Smooth muscle cell of the brain vasculature (primary cell): ENCODE measurements at places on chromosomes 5 and 9.

- no peak for DNase-seq
Measured at GRCh38 chr5:98173334-98173733, 600.1 kb upstream of the RGMB start.

GRCh38 chr9:71036501-71036900, 84.9 kb downstream of the TRPM3 start:
- peak; percentile 10 for DNase-seq

DNA sequence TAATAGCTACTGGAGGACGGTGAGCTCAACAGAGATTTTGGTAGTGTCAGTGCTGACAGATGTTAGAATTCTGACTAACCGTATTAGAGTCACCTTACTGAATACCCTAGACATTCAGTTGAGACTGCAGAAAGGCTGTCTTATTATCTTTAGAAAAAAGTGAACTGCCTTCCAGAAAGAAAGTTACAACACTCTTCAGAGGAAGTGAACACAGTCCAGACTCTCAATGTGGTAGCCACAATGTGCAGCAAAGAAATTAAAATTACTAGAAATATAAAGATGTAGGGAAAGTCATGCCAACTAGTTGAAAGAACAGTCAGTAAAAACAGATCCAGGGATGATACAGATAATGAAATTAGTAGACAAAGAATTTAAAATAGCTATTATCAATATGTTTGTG, 47.1 kb upstream of the COL15A1 start:
- DNase-seq, result no peak

- no peak for DNase-seq
Measured at GRCh38 chr9:81083067-81083466, 606.3 kb downstream of the TLE1 start.

- DNase-seq, result peak; percentile 53
Measured at GRCh38 chr9:33329979-33330378, 39.7 kb downstream of the NFX1 start.

- no peak for DNase-seq
Measured at GRCh38 chr9:128420060-128420650, 502 bp upstream of the CERCAM start.

DNA sequence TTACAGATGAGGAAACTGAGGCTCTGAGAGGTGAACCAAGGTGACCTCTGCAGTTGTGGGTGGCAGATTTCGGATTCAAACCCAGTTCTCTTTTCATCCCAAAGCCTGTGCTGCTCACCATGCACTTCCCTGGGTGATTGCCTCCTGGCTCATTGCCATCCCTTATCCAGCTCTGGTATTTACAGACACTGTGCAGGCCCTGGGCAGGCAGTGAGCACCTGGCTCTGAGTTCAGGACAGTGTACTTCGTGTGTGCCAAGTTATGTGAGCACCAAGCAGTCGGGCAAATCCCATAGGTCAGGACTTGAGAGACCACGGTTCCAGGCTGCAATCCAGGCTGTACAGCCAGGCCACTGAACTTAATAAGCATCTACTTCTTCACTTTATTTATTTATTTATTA, 1.4 kb downstream of the LRSAM1 start:
- DNase-seq, result no peak

GRCh38 chr5:60520451-60521227, 179.3 kb downstream of the DEPDC1B start:
- DNase-seq, result no peak

- no peak for DNase-seq
Measured at GRCh38 chr9:126613651-126614050, at the start of gene LMX1B. Gene LMX1B (plus strand): TSS chr9:126613928. CDS start chr9:126614450, 522 bp downstream.

DNA sequence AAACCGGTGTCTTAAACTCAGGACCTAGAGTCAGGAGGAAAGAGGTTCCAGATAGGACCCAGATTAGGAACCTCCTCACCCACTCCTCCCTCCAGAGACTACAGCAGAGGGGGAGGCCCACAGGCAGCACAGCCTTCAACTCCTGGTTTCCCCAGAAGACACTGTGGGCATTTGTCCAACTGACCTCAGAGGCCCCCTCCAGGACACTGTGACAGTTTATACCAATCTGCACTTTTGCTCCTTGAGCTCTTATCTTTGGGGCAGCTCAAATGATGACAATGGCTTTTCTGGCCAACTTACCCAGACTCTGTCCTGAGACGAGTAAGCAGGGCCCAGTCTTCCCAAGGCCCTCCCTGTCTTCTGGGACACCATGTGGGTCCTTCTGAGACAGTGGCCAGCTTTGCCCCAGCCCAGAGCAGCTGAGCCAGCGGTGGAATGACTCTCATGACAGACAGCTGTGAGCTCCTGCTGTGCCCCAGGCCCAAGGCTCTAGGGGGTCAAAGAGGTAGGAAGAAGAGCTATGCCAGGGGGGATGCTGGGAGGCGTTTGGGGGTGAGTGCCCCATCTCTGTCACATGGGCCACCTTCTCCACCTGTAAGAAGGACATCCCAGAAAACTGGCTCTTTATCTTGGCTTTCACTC, 14.3 kb downstream of the OR2V2 start:
- no peak for DNase-seq

DNA sequence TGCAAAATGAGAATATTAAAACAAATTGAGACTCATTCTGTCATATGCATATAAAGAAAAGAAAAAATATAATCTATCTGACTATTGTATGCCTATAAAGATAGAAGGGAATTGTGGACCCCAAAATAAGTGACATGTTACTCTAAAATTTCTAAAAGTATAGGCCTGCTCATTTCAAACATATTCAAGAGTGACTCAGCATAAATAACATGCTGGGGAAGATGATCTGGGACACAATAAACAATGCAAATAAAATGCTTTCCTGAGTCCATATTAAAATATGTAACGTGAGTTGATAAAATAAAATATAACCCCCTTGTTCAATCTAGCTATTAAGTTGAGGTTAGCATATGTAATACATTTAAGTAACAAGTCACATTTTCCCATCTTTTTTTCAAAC, 882.0 kb upstream of the EDIL3 start:
- no peak for DNase-seq

DNA sequence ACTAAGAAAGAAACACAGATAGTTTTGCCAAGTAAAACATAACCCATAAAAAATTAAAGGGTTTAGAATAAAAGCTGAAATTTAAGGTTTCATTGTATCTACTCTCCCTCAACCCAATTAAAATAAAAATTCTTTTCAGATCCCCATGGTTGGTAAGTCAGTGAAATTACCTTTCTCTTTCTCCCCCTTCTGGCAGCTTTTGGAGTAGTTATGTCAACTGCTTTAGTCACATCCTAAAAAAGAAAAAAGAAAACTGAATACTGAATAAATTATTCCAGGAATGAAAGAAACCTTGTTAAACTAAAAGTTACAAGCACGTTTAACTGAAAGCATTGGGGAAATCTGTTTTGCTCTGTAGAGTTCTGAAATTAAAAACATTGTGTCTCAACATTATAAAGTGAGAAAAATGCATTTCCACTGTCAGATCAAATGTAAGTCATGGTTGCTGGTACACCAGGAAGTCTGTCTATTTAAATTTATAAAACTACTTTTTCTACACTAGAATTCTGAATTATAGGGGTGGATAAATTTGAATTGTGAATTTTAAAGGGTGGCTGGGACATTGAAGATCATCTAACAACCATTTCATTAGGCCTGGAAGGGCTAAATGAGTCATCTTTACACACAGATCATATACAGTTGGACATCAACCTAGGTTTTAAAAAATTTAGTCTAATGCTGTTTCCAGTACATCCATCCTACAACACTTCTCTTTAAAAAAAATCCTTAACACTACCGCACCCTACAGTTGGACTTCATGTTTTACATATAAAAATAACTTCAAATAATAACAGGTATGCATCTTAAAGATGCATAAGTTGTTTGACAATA, 24.7 kb downstream of the PSIP1 start:
- DNase-seq, result no peak

DNA sequence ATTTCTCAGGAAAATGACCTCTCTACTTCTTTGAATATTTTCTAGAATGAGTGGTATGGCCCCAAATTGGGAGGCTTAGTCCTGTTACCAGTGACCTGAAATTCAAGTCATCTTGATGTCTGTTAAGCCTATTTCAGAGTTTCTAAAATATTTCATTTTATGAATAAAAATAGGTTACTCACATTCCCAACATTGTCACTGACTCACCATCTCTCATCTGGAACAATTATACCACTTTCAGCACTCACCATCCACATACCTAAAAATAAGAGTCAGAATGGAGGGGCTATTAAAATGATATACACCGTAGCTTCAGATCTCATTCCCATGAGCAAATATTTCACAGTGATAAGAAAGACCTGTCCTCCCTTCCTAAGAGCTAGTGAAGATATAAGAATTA, 71.8 kb downstream of the KIAA1958 start:
- DNase-seq, result no peak

DNA sequence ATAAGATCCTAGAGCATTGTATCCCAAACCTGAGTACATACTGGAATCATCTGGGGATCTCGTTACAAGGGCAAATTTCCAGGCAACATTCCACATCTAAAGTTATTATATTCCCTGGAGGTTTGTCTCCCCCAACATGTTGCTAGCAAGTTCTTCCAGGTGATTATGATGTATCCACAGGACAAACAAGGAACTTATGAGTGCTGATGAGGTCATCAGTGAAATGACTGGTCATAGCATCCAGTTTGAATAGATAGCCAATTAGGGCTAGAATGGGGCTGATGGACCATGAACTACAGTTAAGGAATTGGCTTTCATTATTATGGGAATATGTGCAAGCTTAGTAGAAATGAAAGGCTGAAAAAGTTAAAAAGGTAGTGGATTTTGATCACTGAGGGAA, 115.2 kb downstream of the CWC27 start:
- no peak for DNase-seq

DNA sequence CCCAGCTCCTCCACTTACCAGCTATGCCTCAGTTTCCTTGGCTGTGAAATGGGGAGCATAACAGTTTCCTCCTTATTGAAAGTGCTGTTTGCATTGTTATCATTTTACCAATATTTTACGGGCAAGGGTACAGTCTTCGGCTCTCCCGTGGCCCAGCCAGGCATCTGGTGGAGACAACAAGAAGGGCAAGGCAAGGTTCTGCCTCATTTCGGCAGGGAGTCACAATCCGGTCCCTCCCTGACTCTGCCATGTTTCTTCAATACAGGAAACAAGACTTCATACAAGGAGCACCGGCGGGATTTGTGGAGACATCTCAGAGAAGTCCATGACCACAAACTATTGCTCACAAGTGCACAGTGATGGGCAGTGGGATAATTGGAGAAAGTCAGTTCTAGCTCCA, 174.0 kb downstream of the FGF18 start:
- DNase-seq, result no peak

DNA sequence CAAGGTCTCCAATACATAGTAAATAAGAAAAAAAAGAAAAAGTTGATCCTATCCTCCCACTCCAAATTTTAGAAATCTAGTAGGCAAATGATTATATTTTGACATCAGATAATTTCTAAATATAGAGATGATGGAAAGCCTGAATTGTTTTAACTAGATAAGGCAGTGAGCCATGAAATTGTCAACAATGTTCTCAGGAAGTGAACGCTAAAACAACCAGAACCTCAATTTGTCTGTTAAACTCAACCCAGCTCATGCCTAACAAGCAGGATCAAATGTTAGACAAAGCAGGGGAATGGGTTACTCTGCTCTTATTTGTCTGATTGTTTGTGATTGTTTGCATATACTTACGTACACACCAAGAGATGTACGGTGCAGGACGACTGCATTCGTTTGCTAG, 49.2 kb downstream of the ESM1 start:
- DNase-seq, result no peak

GRCh38 chr5:108625654-108626053, 122.0 kb upstream of the FER start:
- DNase-seq, result no peak

- no peak for DNase-seq
Measured at GRCh38 chr5:61431923-61432620, 100.0 kb downstream of the ZSWIM6 start.

- DNase-seq, result no peak
Measured at GRCh38 chr5:68270399-68270975, 54.9 kb downstream of the PIK3R1 start.

GRCh38 chr5:149759986-149760853, 30.1 kb downstream of the PPARGC1B start:
- no peak for DNase-seq

DNA sequence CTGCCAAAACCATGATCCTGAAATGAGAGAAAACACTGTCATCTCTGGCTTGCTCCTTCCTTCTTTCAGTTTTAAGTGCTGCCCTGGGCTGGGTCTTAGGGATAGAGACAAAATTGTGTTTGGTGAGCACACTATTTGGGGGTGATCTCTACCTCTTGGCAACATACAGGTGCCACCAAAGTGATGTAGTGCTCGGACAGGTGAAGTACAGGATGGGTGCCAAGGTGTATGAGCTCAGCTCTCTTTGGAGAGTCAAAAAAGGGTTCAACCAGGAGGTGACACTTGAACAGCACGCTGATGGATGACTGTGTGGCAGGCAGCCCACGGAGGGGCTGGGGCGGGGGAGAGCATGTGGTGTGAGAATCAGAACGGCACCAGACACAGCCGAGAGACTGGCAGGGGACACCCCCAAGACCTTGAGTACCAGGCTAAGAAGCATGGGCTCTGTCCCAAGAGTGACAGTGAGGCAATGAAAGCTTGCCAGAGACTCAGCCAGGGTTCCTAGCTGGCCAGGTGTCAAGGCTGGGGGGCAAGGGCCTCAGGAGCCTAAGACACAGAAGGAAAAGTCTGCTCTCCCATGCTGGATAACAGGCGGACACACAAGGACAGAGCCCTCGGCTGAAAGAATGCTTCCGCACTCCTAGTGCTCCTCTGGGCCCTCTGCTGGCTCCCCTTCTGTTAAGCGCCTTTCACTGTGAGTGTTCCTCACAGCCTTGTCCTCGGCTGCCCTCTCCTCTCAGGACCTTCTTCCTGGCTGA, 2.5 kb downstream of the NHP2 start:
- DNase-seq, result no peak
